Activated T-helper 1 cell treated with anti-CD3 and anti-CD28 coated beads, Interleukin-12 subunit alpha, Interleukin-12 subunit beta, Interleukin-2, Interleukin-4 antibody, amounts not matched to agents 30 ng/mL and 10 ng/mL and 1 ng/mL, durations not matched to agents 14 hours and 24 hours and 36 hours (primary cell): ENCODE measurements at places on chromosomes 6 and 20.

DNA sequence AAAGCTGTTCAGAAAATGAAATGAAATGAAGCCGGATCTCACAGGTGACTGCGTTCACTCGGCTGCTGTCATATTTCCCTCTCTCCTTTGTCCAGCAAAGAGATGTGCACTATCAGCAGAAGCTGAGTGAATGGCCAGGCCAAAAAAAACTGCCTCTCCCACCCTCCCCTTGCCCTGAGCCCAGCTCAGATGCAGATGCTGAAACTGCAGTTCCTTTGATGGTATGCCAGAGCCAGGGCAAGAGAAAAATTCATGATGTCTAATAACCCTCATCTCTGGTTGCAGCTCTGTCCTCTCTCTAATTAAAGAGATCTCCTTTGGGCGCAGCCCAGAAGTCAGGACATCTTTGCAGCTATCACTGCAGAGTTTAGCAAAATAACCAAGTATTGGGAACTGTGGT lies 210.5 kb upstream of the RIN2 start:
- DNase-seq = no peak

DNA sequence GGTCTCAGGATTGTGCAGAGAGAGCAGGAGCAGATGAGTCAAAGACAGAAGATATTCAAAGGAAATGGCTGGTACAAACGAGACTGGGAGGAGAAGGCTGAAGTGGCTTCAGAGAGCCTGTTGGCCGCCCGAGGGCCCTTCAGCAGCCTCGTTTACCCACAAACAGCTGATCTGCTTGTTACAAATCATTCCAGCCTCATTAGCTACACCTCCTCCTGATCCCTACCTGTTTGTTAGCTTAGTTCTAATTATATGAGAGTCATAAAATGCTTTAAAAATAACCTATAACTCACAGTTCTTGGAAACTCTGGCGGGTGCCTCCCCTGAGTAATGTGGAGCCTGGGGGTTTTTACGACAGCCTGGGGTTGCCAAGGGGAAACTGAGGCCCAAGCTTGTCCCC lies 12.6 kb downstream of the GLP1R start:
- no peak for DNase-seq

- DNase-seq = no peak
Measured at GRCh38 chr20:24653306-24653705, 183.9 kb downstream of the SYNDIG1 start.

GRCh38 chr6:50849796-50850180 lies 31.1 kb downstream of the TFAP2B start:
- DNase-seq = no peak

GRCh38 chr20:61146023-61146422 lies 106.0 kb upstream of the CDH4 start:
- no peak for DNase-seq

GRCh38 chr6:80174900-80175572 lies 68.6 kb downstream of the BCKDHB start:
- no peak for DNase-seq

GRCh38 chr20:4170621-4171537 lies 155.5 kb upstream of the RNF24 start:
- DNase-seq = no peak

- DNase-seq = no peak
Measured at GRCh38 chr20:16286601-16287000, 286.6 kb downstream of the KIF16B start.

- no peak for DNase-seq
Measured at GRCh38 chr6:4645713-4646360, 130.4 kb upstream of the CDYL start.

DNA sequence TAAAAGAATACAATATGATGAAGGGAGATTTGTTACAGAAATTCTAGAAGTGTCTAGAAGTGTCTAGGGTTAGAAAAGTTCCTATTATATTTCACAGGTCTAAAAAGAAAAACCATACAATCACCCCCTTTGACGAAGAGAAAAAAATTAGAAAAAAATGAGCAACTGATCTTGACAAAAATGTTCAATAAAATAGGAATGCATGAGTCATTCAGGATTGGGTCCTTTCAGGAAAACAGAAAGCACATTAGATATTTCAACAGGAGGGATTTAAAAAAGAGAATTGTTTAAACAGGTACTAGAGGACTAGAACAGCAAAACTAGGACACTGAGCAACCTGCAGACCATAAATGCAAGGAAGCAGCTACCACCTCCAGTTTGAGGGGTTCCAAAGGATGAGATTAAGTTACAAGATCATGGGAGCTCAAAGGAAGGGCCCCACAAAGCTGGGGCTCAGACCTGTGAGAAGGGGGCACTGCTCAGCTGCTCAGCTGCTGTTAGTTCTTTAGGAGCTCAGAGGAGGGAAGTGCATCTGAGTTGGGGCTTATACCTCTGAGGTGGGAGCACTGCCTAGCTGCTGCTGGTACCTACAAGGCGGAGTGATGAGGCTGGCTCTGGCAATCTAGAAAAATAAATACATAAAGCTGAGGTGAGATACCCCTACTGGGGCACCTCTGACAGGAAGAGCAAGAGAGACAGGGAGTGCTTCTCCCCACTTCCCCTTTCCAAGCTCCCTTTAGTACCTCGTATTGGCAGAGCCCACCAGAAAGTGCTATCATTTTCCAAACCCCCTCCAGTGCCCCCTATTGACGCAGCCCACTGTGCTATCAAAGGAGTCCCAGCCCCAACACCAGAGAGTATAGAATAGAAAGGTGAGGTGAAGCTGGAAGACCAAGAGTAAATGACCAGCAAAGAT lies 27.1 kb upstream of the BEND6 start:
- no peak for DNase-seq

- DNase-seq = no peak
Measured at GRCh38 chr6:2404211-2404929, 159.0 kb upstream of the GMDS start.

DNA sequence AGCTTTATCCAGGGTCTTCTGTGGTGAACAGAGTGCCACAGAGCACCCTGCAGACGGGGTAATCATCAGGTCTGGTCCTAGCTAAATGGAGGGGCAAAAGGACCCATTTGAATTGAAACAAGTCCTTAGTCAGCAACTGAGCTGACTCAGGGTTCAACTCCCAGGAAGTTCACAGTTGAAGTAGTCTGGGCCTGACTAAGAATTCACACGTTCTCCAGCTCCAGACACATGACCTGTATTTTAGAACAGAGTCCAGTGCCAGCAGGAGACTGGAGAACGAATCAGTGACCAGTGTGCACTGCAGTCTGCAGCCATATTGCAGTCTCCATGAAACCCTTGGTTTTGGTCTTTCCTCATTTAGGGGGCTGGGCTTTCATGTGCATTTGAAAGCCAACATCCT lies 85.2 kb downstream of the ELOVL4 start:
- DNase-seq = no peak

GRCh38 chr20:2618815-2619214 lies 33.6 kb upstream of the NOP56 start:
- no peak for DNase-seq

GRCh38 chr20:21232546-21233280 lies 70.4 kb upstream of the XRN2 start:
- no peak for DNase-seq

- no peak for DNase-seq
Measured at GRCh38 chr6:111686249-111686931, 80.7 kb upstream of the TRAF3IP2 start.

DNA sequence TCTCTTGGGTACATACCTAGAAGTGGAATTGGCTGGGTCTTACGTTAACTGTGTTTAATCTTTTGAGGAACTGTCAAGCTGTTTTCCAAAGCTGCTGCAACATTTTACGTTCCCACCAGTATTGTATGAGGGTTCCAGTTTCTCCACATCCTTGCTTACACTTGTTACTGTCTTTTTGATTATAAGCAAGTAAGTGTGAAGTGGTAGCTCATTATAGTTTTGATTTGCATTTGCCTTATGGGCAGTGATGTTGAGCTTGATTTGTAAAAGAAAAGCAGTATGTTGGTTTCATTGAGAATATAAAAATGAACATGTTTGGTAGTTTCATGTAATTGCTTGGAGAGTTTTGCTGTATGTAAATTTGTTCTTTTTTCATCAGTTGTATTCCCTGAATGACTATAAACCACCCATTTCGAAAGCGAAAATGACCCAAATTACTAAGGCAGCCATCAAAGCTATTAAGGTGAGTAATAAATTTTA lies 40.4 kb downstream of the SCAF8 start:
- DNase-seq = no peak

DNA sequence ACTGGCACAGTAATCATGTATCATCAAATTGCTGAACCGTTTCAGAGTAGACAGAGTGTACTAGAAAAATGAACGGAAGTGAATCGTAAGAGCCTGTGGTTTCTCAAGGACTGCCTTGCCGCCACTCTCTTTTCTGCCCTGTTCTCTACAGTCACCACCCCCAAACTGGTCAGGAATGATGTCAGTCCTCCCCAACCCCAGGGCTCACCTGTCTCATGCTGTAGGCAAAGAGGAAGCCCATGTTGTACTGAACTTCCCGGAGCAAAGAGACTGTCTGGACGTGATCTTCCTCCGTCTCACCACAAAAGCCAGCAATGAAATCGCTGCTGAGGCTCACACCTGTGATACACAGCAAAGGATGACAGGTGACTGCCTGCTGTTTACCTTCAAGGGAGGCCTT lies 31.0 kb downstream of the CDK5RAP1 start:
- peak; percentile 27 for DNase-seq

- DNase-seq = no peak
Measured at GRCh38 chr20:58622671-58623578, 28.2 kb upstream of the STX16 start.

DNA sequence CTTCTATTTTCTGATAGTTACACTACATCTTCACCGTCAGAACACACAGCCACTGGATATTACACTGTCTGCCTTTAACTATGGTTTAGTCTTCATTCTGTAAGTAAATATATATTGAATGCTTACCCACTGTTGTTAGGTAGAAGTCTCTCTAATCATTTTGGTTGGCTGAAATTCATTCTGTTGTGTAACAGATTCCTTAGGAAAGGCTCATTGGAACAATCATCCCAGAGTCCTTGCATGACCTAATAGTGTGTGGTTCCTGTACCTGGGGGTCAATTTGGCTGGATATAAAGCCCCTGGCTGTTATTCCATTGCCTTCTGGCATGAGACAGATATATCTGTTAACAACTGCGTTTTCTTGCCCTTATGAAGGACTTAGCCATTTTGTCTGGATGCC lies 9.9 kb downstream of the BLOC1S5 start:
- no peak for DNase-seq

DNA sequence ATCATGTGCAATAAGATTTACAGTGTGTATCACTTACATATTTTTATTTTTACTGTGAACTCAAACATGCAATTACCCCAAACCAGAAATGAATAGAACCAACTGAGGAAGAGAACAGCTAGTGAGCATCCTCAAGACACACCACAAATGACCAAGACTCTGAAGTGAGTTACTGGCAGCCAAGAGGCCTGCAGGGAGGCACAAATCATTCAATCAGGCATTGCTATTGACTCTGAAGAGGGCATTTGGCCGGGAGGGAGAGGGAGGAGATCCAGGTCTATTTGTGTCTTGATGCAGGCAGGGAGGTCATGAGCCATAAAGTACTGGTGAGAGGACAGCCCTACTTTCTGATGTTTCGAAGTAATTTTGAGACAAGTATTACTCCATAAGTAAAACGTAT lies 257.7 kb downstream of the BCKDHB start:
- DNase-seq = no peak

- no peak for DNase-seq
Measured at GRCh38 chr20:37992802-37993409, 40.4 kb downstream of the TTI1 start.

DNA sequence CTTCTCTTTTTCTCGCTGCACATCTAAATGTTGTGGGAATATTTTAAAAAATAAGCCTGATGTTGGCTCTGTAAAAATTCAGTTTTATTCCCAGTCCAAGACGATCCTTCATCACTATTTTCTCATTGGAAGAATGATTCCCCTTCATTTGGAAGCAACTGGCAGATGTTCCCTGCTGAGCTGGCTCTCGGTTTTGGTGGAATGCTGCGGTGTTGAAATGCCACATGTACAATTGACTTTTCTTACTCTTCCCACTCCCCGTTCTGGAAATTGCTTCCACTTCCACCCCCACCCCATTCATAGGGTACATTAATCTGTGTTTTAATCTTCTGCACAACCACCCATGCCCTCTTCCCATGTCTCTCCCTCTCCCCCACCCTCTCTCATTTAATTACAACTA lies 496.3 kb upstream of the MAP3K7 start:
- no peak for DNase-seq

- DNase-seq = no peak
Measured at GRCh38 chr6:22036699-22037098, 260.1 kb downstream of the PRL start.

DNA sequence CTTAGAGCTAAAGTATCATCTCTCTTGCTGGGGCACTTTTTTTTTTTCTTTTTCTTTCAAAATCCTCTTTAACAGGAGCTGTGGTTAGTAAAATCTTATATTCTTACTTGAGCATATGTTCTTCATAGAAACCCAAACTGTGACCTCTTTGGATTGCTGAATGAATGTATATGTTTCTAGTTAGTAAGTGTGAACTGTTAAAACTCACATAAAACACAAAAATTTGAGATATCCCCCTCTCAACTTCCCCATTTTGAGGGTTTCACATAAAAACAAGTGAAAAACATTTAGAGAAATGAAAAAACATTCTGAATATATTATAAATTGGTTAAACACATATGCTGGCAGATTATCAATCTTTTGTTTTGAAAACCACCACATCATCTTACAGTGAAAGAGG lies 78.1 kb downstream of the INSM1 start:
- DNase-seq = no peak
